SK-MEL-5 (cell line): ENCODE measurements at places on chromosomes 1 and 21. TPM values are rescaled to one million over a fixed set of nuclear protein-coding genes. Genes with fewer than 3 reads are reported as not detected.

DNA sequence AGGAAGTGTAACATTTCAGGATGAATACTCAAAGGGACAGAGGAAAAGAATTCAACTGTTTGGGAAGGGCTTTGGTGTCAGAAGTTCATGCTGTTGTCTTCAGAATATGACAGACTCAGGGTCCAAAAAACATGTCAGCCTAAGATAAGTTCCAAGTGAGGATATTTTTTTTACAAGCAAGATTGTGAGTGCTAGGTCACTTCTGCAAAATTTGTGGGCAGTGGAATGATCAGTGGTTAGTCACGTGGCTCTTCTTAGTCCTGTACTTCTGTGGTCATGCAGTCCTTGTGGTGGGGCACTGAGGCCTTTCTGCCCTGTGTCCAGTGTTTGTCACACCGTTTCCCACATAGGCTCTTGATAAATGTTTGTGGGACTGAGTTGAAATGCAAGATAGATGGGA is 5.2 kb downstream of the RGL1 start:
- no peak for DNase-seq

DNA sequence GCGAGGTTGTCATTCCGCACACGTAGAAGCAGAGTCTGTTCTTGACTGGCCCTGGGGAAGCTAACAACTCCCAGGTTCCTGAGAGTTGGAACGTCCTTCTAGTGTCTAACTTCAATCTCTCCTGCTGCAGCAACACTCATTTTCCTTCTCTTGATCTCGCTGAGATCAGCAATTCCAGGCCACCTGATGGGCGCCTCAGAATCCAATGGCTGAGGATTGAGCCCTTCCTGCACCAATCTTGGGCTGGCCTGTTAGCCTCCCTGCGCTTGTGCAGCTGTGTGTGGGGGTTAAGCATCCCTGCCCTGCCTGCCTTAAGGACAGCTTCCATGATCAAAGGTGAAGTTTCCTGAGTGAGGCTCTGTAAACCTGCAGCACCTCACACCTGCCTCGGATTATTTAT is 87.9 kb downstream of the SYT2 start:
- no peak for DNase-seq

DNA sequence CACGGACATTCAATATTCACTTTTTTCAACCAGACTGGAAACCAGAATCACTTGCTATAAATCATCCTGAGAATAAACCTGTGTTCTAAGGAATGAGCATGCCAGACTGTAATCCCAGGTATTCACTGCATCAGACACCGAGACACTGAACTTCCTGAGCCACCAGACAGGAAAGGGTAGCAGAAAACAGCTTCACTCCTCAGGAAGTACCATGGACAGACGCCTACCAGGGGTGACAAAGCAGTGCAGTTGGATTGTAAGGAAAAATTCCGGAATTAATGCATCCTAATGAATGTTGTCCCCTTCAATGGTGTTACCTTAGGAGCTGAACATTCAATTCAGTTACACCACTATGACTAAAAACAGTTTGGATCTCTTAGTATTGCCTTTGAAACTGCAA is 156.1 kb downstream of the PIGK start:
- DNase-seq: no peak

- peak; percentile 2 for DNase-seq
These were observed 5.6 kb downstream of the USP25 start for GRCh38 chr21:15735409-15735808.

PPIAL4G gene
- total RNA-seq: not detected in 2 replicates

DNA sequence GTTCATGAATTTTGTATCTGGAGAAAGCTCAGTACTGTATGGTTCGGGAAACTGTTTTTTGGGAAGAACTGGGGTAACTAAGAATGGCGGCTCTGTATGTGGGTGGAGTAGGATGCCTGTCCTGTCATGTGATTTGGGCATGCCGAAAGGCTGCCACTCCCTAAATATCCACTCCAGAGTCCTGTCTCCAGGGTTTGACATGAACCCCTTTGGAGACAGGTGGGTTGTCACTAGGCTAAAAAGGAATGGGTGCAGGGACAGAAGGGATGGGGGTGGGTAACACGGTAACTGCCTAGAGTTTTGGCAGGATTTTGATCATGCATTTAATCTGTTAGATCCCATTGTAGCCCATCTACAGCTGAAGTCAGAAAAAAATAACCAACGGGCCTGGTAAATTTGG is 150.1 kb downstream of the KCNJ6 start:
- no peak for DNase-seq

- no peak for DNase-seq
These were observed 581 bp downstream of the IRF6 start for GRCh38 chr1:209805341-209805781.

- peak; percentile 4 for DNase-seq
These were observed 14.1 kb upstream of the CNTN2 start for GRCh38 chr1:205028924-205029323.

AMY1B gene
- not detected in 2 replicates for total RNA-seq

- DNase-seq: no peak
These were observed 16.7 kb downstream of the SNIP1 start for GRCh38 chr1:37537378-37537777.

FAM131C gene
- total RNA-seq: 0.26 and 0.51 TPM in 2 replicates

DNA sequence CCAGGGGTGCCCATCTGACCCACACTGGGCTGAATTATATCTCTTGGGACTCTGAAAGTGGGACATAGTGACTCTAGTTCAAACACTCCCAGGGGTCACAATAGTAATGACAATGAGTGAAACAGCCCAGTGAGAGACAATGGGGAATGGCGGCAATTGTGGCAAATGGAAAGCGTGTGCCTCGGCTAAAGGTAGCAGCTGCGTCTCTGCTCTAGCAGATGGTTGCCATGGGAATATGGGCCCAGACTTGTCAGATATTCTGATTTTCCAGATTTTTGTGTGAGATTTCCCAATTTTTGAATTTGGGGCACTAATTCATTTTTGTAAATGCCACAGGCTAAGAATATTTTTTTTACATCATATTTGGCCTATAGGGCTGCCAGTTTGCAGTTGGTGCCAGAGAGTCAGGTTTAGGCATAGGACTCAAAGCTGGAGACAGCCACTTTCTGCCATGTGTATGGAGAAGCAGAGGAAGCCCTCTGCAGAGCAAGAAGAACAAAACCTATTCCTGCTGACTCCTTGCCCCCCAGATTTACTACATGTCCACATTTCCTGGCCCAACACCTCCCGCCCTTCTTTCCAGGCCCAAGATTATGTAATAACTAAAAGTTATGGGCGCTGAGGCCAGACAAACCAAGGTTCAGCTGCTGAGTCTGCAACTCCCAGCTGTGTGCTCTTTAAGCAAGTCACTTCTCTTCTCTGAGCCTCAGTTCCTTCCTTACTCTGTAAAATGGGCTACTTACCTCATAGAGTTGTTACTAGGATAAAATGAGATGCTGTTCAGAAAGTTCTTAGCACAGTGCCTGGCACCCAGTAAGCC is 21.6 kb upstream of the PTP4A2 start:
- no peak for DNase-seq

DNA sequence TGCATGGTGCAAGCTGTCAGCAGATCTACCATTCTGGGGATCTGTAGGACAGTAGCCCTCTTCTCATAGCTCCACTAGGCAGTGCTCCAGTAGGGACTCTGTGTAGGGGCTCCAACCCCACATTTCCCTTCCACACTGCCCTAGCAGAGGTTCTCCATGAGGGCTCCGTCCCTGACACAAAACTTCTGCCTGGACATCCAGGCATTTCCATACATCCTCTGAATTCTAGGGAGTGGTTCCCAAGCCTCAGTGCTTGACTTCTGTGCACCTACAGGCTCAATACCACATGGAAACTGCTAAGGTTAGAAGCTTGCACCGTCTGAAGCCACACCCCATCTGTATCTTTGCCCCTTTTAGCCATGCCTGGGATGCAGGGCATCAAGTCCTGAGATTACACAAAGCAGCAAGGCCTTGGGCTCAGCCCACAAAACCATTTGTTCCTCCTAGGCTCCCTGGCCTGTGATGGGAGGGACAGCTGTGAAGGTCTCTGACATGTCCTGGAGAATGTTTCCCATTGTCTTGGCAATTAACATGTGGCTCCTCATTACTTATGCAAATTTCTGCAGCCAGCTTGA is 117.0 kb upstream of the NFIA start:
- no peak for DNase-seq

DNA sequence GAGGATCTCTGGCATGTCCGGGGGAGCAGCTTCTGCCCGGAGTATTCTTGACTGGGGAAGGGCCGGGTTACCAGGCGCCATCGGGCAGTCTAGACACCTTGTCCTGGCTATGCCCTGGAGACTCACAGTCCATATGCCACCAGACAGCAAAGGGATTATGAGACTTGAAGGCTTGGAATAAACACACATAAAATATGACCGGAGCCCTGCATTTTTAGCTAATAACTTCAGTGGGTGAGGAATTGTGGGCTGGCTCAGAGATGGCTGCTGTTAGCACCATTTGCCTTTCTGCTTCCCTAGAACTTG is 15.5 kb downstream of the NTPCR start:
- DNase-seq: no peak

DNA sequence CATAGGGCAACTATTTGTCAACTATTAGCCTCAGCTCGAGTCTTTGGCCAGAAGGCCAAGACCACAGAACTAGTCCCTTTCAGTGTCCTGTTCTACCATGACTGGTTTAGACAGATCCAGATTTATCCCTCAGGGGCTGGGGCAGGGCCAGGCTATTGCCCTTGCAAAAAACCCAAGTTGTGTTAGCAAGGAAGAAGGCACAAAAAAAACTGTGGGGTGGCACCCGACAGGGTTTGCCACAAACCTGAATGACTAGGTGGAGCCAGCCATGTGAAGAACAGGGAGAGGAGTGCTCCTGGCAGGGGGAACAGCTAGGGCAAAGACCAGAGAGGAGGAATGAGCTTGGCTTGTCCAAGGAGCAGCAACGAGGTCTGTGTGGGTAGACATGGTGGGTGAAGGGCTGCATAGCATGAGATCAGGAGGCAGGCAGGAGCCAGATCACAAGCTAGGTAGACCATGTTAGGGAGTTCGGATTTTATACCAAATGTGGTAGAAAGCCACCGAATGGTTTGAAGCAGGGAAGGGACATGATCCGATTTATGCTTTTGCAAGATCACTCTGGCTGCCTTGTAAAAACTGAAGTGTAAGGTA is 4.3 kb downstream of the DCST1 start:
- no peak for DNase-seq

DSTYK gene
- 31.1 and 32.8 TPM in 2 replicates for total RNA-seq

GRCh38 chr1:19416921-19417470 is 68.3 kb downstream of the CAPZB start:
- DNase-seq: no peak
